Left kidney (tissue), 8 donors: ENCODE measurements at places on chromosomes 12 and 14. TPM values are rescaled to one million over a fixed set of nuclear protein-coding genes. Genes with fewer than 3 reads are reported as not detected.
A peak's percentile ranks its signal among the peaks of the same experiment; 100 is the strongest.

MED13L gene
- 83.4 TPM for polyA plus RNA-seq

SDSL gene
- 9.0 TPM for polyA plus RNA-seq

SCNN1A gene
- 80.1 TPM for polyA plus RNA-seq

KLRC1 gene
- polyA plus RNA-seq, result 2.2 TPM

SOX5 gene
- polyA plus RNA-seq, result 7.1 TPM

DNA sequence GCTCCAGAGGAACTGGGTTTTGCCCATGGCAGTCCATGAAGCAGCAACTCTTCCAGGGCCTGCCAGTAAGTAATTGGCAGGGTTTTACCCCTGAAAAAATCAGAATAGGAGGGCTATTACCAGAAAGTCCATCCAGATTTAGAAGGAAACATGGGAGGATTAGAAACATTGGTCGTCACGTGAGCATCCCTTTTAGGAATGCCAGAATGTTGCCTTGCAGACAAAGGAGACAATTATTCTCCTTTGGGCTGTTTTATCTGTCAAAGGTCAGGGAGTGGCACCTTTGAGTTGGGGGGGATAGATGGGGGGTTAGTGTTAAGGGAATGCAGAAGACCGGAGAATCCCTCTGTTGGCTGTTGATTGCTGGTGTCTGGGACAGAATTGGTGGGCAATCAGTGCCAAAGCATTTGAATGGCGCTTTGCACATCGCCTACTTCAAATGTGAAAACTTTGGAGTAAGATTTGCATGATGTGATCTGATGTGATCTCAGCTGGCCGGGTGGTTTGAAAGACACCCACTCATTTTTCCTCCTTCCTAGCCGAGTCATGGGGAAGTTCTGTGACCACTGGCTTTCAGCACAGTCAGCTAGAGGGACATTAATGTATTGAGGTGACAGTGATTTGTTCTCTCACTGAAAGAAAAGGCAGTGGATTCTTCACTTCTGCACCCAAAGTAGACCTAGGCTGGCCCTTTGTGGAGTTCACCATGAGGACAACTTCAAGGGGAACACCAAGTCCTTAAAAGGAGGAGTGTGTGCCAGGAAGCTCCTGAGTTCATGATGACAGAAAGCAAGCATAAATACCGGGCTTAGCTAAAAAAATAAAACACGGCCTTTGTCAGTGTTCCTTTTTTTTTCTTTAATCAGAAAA is 31.4 kb downstream of the FLVCR2 start:
- DNase-seq, result no peak

DNA sequence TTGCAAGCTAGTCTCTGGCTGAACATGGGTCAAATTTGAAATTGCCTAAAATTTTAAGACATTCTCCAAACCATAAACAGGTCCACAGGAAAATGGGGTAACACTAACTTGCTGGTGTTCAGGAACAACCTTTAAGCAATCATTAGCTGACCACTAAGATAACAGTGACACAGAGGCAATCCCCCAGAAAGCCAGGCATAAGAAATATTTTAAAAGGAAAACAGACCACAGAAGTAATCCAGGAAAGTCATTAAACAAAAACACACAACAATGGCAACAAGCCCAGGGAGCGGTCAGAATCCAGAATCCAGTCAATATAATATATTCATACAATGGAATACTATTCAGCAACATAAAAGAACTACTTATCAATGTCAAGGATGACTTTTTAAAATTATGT is 59.1 kb downstream of the LRP6 start:
- DNase-seq, result no peak

DNA sequence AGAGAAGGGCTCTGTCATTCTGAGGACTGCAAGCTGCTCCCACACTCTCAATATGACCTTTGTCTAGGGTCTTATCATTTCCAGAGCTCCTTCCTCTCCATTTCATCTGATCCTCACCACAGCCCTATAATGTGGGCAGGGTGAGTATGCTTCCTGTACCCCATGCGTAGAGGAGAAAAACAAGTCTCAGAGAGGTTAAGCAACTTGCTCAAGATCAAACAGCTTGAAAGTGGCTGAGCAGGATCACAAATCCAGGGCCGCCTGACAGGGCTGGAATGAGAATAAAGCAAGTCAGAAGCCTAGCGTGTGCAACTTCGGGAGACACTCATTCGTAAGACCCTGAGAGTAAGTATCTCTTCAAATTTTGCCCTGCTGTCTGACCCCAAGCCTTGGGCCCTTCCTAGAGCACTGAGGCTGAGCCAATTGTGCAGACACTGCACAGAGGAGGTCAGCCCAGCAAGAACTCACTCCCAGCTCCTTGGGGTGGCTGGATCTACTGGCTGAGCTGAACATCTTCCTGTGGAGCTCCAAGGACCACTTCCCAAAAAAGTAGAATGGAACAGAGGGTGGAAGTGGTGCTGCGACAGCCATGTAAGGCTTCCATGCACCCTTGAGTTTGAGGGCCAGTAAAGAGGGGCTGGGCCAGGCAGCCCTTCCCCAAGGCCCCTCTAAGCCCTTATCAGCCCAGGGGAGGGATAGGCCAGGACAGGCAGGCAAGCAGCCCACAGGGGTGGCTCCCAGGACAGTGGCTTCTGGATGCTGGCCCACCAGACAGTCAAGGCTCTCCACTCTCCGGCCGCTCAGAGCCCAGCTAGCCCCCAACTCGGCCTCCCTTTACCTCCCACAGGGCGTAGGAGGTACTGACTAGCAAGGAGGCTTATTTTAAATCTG is 10.5 kb downstream of the ZFP36L1 start:
- no peak for DNase-seq

DNA sequence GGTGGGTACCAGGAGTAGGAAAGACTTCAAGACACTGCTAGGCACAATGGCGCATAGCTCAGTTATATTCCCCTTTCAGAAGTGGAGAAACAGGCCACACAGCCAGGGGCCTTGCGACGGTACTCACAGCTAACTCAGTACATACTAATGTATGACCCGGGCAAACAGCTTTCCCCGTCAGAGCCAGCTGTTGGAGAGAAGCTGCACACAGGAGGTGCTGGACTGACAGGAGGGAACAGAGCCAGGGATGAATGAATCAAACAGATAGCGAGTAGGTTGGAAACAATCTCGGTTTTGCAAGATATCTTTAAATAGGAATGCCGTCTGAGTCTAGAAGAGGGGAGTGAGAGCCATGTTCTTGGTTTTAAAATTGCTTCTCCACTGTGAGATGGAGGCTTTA is 45.5 kb downstream of the PRIMA1 start:
- no peak for DNase-seq

DNA sequence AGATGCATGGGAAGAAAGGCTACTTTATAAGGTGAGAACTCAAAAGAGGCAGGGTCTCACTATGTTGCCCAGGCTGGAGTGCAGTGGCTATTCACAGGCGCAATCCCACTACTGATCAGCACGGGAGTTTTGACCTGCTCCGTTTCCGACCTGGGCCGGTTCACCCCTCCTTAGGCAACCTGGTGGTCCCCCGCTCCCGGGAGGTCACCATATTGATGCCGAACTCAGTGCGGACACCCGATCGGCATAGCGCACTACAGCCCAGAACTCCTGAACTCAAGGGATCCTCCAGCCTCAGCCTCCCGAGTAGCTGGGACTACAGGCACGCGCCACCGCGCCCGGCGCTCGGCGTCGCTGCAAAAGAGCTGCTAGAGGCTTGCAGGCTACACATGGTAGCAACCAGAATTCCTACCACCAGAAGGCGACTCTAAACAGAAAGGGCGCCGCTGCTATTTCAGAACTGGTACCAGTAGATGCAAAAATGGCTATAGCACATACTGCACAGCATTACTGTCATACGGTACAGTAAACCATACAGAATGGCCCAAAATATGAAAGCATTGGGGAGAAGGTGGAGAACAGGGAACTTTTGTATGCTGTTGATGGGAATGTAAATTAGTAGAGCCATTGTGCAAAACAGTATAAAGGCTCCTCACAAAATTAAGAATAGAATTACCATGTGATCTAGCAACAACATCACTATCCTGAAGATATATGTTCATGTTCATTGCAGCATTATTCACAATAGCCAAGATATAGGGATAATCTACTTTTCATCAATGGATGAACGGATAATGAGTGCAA is 1.2 kb upstream of the NEMF start:
- peak; percentile 78 for DNase-seq

DNA sequence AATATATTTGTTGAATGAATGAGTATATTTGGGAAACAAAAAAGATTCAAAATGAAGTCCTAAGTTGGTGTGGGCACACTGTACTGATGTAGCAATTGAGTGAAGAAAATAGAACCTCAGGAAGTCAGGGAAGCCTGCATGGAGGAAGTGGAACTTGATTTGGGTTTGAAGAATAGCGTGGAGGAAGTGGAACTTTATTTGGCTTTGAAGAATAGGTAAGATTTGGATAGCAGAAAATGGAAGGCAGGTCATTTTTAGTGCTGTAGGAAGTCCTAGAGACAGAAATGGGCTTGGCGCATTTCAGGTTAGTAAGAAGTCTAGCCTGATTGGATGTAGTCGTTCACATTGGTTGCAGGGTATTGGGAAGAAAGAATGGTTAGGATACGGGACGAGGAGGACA is 5.4 kb downstream of the C12orf75 start:
- DNase-seq, result no peak

- DNase-seq, result no peak
Measured at GRCh38 chr12:106960443-106960842, 4.7 kb downstream of the TMEM263 start.

GRCh38 chr14:30608533-30609006 is 13.5 kb upstream of the SCFD1 start:
- DNase-seq, result no peak

GRCh38 chr12:102051431-102051965 is 10.3 kb downstream of the WASHC3 start:
- DNase-seq, result no peak

DNA sequence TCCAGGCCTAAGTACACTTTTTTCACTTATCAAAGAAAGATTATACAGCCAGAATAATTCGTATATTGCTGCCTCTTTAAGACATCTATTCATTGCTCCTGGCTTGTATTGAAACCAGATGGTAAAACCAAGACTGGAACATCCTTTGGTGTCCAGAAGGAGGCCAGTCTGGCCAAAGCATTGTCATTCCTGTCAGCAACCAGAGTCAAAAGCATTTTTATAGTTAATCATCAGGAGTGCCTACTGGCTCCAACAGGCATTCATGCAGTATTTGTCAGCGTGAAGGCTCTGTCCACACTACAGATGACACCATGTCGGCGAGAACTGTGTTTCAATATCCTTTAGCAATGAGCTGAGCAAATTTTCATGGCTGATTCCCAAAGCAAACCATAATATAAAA is 118.0 kb upstream of the G2E3 start:
- no peak for DNase-seq

DNA sequence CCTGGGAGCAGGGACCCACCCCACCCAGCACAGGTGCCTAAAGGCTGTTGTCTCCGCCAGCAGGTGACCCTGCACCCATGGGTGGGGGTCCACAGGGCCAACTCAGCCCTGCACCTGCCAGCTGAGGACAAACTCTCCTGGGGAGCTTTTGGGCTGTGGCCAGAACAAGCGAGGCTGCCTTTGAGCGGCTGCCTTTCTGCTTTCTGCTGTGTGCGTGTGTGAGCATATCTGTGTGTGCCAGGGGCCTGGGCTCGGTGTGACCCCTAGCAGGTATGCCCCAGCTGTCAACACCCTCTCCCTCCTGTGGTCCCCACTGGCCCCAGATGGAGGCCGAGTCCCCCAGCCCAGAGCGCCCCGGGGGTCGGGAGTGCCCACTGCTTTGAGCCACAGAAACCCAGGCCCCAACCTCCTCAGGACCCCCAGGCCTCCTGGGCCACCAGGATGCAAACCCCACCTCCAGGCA is 25.9 kb upstream of the GPR132 start:
- no peak for DNase-seq

DNA sequence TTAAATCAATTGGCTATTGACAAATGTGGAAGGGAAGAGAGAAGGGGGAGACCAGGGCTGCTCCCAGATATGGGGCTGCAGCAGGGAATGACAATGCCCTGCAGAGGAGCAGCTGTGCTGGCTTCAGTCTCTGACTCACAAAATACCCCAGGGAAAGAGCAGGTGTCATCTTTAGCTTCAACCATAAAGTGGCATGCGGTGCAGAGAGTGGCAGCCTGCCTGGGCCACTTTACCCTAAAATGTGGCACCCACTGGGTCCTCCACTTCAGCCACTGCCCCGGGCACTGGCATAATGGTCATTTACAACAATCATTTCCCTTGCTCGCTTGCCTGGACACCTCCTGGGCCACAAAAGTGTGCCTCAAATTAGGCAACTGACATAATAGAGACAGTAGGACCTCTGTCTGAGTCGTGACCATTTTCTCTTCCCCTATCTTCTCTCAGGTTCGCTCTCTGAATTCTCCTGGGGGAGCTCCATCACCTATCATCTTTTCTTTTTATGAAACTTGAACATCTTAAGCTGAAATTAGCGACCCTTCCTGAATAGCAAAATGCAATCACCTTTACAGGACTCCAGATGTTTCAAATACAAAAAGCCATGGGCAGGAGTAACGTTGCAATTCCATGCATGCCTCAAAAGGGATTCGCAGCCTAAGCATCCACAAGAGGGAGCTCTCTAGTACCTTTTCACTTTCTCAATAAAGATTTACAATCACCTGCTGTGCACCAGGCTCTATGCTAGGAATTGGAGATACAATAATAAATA is 179.9 kb upstream of the ATF7IP start:
- peak; percentile 69 for DNase-seq

- no peak for DNase-seq
Measured at GRCh38 chr12:98446682-98447081, 68.7 kb upstream of the TMPO start.

DNA sequence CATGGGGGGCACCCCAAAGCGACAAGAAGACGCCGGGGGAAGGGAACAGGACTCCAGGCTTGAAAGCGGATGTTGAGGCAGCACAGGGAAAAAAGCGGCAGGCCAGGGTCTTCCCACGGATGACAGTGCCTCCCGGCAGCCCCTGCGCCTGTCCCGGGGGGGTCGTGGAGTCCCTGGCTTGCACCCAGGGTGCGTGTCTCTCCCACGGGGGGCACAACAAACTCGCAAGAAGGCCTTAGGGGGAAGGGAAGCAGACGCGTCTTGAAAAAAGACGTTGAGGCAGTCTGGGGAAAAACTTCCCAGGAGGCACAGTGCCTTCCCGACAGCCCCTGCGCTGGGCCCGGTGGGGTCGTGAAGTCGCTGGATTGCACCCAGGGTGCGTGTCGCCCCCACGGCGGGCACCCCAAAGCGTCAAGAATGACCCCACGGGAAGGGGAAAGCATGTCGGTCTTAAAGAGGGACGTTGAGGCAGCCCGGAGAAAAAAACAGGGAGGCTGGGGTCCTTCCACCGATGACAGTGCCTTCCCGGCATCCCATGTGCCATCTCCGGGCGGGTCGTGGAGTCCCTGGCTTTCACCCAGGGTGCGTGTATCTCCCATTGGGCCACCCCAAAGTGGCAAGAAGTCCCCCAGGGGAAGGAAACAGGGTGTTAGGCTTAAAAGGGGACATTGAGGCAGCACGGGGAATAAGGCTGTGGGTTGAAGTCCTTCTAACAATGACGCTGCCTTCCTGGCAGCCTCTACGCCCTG is 159.9 kb upstream of the ALG10B start:
- DNase-seq, result no peak

DNA sequence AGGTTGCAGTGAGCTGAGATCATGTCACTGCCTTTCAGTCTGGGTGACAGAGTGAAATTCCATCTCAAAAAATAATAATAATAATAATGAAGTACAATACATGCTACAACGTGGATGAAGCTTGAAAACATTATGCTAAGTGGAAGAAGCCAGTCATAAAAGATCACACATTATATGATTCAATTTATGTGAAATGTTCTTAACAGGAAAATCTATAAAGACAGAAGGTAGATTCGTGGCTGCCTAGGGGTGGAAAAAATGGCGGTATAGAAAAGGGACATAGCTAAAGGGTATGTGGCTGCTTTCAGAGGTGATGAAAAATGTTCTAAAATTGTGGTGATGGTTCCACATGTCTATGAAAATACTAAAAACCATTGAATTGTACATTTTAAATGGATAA is 41.0 kb upstream of the AMIGO2 start:
- DNase-seq, result no peak
